EL (cell line): ENCODE measurements at places on chromosomes 11 and 22.

DNA sequence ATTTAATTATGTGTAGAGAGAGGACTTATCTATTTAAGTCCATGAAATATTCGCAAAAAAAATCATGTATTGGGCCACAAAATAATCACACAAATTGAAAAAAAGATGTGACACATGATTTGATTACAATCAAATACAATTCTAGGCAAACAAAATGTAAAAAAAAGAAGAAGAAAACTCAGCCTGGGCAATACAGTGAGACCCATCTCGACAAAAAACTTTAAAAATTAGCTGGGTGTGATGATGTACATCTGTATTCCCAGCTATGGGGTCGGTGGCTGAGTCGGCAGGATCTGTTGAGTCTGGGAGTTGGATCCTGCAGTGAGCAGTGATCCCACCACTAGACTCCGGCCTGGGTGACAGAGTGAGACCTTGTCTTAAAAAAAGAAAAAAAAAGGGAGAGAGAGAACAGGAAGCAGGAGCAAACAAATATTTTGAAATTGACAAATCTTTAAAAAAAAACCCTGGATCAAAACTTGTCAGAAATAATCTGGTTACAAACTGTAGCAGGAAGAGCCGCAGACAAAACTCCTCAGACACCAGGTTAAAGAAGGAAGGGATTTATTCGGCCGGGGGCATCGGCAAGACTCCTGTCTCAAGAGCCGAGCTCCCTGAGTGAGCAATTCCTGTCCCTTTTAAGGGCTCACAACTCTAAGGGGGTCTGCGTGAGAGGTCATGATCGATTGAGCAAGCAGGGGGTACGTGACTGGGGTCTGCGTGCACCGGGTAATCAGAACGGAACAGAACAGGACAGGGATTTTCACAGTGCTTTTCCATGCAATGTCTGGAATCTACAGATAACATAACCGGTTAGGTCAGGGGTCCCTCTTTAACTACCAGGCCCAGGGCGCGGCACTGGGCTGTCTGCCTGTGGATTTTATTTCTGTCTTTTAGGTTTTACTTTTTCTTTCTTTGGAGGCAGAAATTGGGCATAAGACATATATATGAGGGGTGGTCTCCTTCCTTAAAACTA is 3.3 kb upstream of the TYMP start:
- DNase-seq = no peak

DNA sequence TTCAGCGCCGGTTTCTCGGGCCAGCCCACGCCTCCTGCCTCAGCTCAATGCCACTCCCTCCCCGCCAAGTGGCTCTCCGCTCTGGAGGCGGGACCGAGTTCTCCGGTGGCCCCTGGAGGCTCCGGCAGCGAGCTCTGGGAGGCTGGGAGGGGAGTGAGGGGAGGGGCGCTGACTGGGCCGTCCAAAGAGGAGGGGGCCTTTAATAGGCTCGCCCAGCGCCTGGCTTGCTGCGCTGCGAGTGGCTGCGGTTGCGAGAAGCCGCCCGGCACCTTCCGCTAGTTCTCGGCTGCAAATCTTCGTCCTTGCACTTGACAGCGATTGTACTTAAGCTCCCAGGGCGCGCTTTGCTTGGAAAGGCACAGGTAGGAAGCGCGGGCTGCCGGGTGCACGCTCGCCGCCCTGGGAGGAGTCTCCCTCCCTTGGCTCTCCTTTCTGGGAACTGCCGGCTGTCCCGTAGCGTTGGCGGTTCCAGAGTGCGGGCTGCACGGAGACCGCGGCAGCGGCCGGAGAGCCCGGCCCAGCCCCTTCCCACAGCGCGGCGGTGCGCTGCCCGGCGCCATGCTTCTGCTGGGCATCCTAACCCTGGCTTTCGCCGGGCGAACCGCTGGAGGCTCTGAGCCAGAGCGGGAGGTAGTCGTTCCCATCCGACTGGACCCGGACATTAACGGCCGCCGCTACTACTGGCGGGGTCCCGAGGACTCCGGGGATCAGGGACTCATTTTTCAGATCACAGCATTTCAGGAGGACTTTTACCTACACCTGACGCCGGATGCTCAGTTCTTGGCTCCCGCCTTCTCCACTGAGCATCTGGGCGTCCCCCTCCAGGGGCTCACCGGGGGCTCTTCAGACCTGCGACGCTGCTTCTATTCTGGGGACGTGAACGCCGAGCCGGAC is at the start of gene ADAMTS15:
Gene ADAMTS15 (plus strand): TSS at position 230 of the 894 bp plus-strand sequence. CDS start 329 bp downstream, at position 559.
- peak; percentile 87 for DNase-seq

DNA sequence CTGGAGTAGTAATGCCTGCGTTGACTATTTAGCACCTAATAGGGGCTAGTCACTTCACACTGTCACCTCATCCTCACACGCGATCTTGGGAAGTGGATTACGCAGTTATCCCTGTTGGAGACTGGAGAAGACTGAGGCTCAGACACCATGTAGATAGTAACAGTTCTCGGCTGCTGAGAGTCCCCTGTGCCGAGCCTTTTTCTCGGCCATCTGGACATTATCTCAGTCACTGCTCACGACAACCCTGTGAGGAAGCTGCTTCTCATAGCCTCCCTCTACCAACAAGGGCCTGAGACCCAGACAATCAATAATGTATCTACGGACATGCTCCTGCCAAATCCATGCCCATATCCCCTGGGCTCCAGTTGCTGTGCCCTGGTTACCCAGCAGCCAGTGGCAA is 25.9 kb downstream of the SCUBE1 start:
- DNase-seq = no peak

GRCh38 chr11:119584193-119585042 is 144.6 kb downstream of the NECTIN1 start:
- DNase-seq = peak; percentile 89

GRCh38 chr11:60899046-60899936 is 7.1 kb downstream of the PRPF19 start:
- peak; percentile 61 for DNase-seq

- peak; percentile 46 for DNase-seq
Observed at GRCh38 chr11:117256573-117256972, 24.1 kb downstream of the RNF214 start.

GRCh38 chr11:64611176-64611575 is 20.2 kb downstream of the SLC22A12 start:
- no peak for DNase-seq

- no peak for DNase-seq
Observed at GRCh38 chr22:28955817-28956216, 72.4 kb downstream of the ZNRF3 start.

- no peak for DNase-seq
Observed at GRCh38 chr22:48811885-48812284, 1015.8 kb downstream of the BRD1 start.

DNA sequence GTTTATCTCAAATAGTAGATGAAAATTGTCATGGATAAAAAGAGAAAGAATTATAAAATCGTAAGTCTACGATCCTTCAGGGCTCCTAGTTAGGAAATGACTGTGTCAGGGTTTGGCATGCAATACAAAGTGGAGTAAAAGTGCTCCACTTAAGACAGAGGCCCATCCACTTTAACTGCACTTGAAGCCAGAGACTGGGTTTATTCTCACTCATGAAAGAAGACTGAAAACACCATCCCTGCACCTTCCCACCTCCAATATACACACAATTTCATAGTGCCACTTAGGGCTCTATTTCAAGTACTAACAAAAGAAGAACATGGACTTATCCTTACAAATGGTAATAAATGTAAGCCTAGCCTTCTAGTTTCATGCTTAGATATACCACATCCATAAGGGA is 70.7 kb downstream of the ANO5 start:
- DNase-seq = no peak

DNA sequence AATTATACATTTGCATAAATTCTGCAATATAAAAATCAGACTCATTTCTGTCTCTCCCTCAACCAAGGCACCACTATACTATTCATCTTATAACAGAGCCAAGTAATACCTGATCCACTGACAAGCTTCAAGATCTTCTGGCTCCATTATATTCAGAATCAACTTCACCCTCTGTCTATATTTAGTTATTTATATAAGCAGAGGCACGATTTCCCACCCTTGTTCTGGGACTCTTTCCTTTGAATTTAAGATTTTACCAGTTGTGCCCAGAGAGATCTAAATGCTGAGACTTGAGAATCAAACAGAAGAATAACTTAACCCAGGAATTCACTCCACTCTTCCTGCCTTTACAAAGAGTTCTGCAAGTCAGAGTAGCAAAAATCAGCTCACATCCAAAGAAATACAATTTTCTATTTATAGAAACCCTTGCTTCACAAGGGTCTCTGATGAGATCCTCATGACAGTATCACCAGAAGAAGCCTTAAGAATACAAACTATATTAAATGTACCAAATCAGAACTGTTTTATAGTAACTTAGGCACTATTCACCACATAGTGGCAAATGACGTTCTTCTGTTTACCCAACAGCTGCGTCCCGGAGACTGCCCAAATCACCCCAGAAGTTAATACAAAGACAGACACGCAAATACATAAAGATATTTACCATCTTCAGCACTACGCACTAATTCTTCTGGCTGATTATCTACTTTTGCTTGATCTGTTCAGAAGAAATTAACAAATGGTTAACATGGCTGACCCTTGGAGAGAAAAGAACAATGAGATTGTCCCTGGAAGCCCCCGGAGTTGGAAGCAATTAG is 32.3 kb upstream of the CCDC89 start:
- no peak for DNase-seq

DNA sequence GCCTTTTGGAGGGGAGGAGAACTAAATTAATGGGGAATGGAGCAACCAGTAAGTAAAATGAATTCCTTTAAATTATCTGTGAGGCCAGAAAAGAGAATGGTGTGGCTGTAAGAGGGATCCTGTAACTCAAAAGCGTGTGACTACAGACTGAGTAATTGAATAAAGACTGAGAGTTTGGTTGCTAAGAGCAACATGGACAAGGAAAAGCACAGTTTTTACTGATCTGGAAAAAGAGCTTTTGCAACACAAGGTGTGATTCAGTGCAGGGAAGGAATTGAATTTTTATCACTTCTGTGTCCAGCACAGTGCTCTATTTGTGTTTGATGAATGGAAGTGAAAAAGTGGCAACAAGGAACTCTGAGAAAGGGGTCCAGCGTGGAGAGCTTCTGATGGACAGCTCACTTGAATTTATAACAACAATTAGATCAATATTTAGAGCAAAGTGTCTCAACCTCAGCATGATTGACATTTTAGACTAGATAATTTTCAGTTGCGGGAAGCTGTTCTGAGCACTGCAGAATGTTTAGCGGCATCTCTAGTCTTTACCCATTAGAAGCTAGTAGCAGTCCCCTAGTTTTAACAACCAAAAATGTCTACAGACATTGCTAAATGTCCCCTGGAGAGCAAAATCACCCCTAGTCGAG is 202.8 kb upstream of the BDNF start:
- peak; percentile 48 for DNase-seq

DNA sequence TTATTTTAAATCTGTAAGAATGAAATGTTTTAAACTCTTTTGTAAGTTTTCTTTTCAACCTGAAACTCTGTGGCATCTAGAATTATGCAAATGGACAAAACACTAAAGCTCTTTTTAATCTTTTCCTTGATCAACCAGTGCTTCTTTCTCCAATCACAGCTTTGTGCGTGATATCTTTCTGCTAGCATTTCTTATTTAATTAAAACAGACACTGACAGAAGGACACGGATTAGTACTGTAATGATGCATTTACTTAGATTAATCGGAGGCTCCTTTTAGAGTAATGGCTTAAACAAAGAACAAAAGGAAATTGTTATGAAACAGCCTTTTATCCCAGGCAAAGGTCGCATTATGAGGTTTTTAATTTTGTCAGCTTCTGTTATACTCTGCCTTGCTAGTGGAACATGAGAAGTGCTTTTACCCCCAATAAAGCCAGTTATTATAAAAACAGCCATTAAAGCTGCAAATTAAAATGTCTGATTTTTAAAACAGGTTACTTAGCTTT is 48.5 kb upstream of the SOX6 start:
- no peak for DNase-seq

- DNase-seq = no peak
Observed at GRCh38 chr22:25692397-25693267, 49.4 kb upstream of the MYO18B start.

DNA sequence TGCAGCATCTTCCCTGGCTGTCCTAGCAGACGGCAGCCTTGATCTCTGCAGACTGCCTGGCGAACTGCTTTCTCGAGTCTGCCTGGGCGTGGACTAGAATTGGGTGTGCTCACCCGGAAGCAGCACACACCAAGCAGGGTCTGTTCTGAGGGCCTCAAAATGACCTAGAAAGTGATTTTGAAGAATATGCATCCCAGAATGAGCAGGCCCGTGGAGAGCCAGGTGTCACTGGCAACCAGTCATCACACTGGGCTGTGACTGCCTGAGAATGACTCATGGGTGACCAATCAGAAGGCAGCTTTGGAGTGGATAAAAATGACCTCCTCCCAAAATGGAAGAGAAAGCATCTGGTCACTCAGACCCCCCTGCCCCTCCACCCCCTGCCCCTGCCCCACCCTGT is 114.9 kb upstream of the NECTIN1 start:
- no peak for DNase-seq

DNA sequence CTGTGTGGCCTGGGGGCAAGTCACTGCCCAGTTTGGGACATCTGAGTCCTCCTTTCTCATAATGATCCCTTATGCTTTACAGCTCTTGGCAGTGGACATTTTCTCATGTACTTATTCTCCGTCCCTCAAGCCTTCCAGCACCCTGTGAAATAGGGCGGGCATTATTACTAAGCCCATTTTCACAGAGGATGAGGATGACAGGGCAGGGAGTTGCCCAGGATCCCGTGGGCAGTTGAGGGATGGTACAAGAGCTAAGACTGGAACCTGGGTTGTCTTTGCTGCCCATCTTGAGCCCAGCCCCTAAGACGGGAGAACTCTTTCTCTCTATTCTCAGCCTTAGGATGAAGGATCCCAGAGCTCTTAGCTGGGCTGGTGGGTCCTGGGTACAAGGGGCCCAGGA is 11.2 kb downstream of the CD82 start:
- DNase-seq = no peak

DNA sequence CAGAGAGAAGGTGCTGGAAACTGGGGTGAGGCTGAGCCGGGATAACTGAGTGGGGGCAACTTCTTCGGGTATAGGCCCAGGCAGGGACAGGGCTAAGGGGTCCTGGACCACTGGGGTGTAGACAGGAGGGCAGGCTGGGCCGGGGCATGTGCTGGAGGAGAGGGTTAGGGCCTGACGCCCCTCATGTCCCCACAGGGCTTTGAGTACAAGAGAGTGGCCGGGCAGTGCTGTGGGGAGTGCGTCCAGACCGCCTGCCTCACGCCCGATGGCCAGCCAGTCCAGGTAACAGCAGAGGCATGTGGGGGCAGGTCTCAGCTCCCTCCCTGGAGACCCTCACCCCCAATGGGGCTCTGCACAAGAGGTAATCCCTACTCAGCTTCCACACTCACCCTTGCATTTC is 36.7 kb downstream of the MUC5B start:
- no peak for DNase-seq

DNA sequence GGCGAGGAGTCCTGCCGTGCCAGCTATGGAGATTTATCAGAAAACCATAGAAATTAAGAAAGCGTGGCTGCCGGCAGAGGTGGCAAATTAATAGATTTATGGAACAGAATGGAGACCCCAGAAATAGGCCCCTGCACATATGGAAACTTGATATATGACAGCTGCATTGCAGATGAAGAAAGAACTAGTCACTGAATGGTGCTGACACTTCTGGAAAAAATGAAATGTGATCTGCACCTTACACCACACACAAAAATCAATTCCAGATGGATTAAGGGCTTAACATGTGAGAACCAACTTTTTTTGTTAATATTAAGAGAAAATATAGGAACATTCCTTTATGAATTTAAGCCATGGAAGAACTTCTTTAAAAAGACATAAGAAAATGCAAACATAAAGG is 40.3 kb upstream of the TSKU start:
- DNase-seq = no peak

- DNase-seq = no peak
Observed at GRCh38 chr22:22127100-22127499, 117.5 kb upstream of the VPREB1 start.

- peak; percentile 92 for DNase-seq
Observed at GRCh38 chr22:46088541-46089311, 61.6 kb upstream of the PPARA start.
